Left lung (tissue), 14 donors: ENCODE measurements at places on chromosomes 5 and 9. TPM values are rescaled to one million over a fixed set of nuclear protein-coding genes. Genes with fewer than 3 reads are reported as not detected.

GRCh38 chr9:396396-396795 is 181.7 kb downstream of the DOCK8 start:
- DNase-seq = no peak
- H3K27ac ChIP-seq = no peak overlapping the region
- H3K36me3 ChIP-seq = no peaks in the 10 kb centered on the region
- no peaks in the 10 kb centered on the region for H3K27me3 ChIP-seq

The MARCHF3 gene
- polyA plus RNA-seq = 7.8 TPM

DNA sequence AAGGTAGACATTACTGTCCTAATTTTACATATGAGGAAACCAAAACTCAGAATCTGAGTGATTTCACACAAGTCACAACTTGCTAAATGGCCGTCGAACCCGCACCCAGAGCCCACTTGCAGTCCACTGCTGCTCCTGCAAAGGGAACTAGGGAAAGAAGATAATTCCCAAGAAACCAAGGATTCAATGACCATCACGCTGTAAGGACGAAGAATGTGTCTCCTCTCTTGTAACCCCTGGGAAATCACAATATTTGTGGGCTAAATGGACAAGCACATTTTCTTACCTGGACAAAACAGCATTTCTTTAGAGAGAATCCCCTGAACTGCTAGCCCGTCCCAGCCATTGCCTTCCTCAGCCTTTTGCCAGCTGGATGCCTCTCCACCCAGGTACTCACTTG is 2.4 kb downstream of the RPS14 start:
- peak overlapping the region; percentile 81 for H3K4me3 ChIP-seq
- no peaks in the 10 kb centered on the region for H3K27me3 ChIP-seq
- H3K27ac ChIP-seq = no peak overlapping the region

- no peak overlapping the region for H3K4me3 ChIP-seq
- no peaks in the 10 kb centered on the region for H3K36me3 ChIP-seq
- no peak for DNase-seq
- no peak overlapping the region for H3K27ac ChIP-seq
- H3K4me1 ChIP-seq = no peaks in the 10 kb centered on the region
- no peaks in the 10 kb centered on the region for H3K27me3 ChIP-seq
Observed at GRCh38 chr5:122471752-122472061, 159.7 kb downstream of the SNCAIP start.

The PRSS3 gene
- not detected for polyA plus RNA-seq

The RLN1 gene
- polyA plus RNA-seq = 0.53 TPM

The TMOD1 gene
- polyA plus RNA-seq = 2.1 TPM

The KIAA0825 gene
- polyA plus RNA-seq = 6.6 TPM

- H3K27me3 ChIP-seq = no peaks in the 10 kb centered on the region
- H3K36me3 ChIP-seq = no peaks in the 10 kb centered on the region
- H3K4me1 ChIP-seq = no peaks in the 10 kb centered on the region
- no peak for DNase-seq
- H3K27ac ChIP-seq = no peak overlapping the region
Observed at GRCh38 chr9:35448496-35448895, 41.4 kb upstream of the RUSC2 start.

The NR2F1-AS1 gene
- 43.9 TPM for polyA plus RNA-seq

DNA sequence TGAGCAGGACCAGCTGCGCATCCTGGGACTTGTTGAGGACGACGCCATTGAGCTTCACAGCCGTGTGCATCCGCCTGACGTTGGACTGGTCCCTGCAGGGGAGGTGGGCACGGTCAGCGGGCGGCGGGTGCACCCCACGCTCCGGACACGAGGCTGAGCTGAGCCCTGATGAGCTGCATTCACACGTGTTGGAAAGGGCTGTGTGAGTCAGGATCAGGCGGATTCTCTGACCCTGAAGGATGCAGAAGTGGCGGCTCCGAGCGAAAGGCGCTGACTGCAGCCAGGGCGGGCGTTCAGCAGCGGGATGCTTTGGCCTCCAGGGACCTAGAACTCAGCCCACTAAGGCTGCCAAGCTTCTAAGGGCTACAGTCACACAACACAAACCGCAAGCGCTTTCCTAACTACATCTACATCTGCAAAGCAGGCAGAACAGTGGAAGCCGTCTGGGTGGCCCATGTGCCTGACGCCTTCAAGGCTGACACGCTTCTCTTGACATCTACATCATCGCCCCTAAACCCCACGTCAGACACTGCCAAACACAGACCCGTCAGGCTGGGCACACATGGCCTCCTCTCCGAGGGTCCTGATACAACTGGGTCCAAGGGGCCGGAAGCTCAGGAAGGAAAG is 44.9 kb downstream of the NKD2 start:
- H3K4me3 ChIP-seq = no peak overlapping the region
- H3K36me3 ChIP-seq = no peaks in the 10 kb centered on the region
- peak; percentile 65 for DNase-seq
- no peaks in the 10 kb centered on the region for H3K27me3 ChIP-seq
- H3K27ac ChIP-seq = no peak overlapping the region

GRCh38 chr9:105342147-105342505 is 97.7 kb downstream of the SLC44A1 start:
- peaks cover 8% of the 10 kb centered on the region for H3K36me3 ChIP-seq
- no peaks in the 10 kb centered on the region for H3K27me3 ChIP-seq
- H3K4me3 ChIP-seq = no peak overlapping the region
- no peaks in the 10 kb centered on the region for H3K4me1 ChIP-seq
- no peak for DNase-seq

The FOXD4L4 gene
- not detected for polyA plus RNA-seq

The FGD3 gene
- 6.2 TPM for polyA plus RNA-seq

DNA sequence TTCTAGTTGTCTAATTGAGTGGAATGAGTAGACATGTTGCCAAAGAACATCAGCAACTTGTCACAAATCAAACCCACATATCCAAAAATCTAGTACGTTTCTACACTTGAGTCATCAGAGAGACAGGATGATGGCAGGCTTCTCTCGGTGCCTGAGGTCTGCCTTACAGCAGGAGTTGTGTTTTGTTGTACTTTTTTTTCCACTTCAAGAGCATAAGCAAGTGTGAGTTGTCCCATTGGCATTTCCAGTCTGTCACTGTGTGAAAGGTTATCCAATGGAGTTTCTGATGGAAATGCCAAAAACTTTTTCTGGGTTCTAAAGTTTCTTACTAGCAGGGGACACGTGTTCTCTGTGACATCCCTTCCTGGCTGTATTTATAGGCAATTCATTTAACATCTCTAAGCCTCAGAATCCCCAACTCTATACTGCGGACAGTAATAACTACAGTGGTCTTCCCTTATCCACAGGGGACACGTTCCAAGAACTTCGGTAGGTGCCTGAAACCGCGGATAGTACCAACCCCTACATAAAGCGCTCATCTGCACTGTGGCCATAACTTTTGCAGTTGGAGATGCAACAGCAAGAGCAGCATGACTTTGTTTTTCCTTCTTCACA is 246.5 kb downstream of the SYK start:
- DNase-seq = no peak
- no peaks in the 10 kb centered on the region for H3K27me3 ChIP-seq
- no peak overlapping the region for H3K27ac ChIP-seq
- H3K4me3 ChIP-seq = no peak overlapping the region
- no peaks in the 10 kb centered on the region for H3K4me1 ChIP-seq
- H3K36me3 ChIP-seq = no peaks in the 10 kb centered on the region

The FBP1 gene
- polyA plus RNA-seq = 22.7 TPM

GRCh38 chr9:89601856-89602562 is 2.8 kb upstream of the GADD45G start:
- DNase-seq = no peak
- no peak overlapping the region for H3K27ac ChIP-seq
- H3K4me3 ChIP-seq = no peak overlapping the region
- H3K27me3 ChIP-seq = no peaks in the 10 kb centered on the region

DNA sequence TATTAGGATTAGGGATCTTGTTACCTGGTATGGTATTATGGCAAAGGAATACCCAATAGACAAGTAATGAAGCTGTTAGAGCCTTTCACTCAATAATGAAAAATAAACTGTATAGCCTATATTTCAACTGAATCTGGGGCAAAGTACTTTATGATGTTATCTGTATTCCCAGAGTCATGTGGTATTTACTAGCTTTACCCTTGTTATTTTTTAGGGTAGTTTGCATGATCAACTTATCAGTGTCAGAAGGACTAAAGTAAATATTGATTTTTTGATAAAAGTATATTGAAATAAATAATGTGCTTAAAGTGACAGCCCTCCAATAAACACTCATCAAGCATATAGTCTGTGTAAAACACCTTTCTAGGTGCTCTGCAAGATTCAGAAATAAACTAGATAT is 64.6 kb downstream of the MAN2A1 start:
- no peaks in the 10 kb centered on the region for H3K36me3 ChIP-seq
- H3K4me3 ChIP-seq = no peak overlapping the region
- H3K27me3 ChIP-seq = no peaks in the 10 kb centered on the region
- no peak for DNase-seq
- no peaks in the 10 kb centered on the region for H3K4me1 ChIP-seq

DNA sequence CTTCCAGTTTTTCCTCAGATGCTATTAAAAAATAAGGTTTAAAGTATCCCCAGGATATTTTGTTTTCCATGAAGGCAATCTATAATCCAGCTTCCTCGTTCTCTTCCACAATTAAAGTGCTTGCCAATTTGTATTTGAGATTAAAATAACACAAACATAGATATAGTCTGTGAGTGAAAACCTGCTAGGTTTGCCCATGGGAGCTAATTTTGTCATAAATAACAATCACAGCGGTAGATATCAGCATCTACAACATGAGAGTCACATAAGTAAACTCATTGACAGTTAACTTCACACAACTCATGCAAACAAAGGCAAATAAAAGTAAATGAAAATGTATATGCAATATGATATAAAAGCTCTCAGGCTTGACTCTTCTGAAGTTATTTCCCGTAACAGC is 29.2 kb upstream of the RASGRF2 start:
- H3K4me1 ChIP-seq = no peaks in the 10 kb centered on the region
- DNase-seq = no peak
- no peaks in the 10 kb centered on the region for H3K36me3 ChIP-seq

- H3K4me3 ChIP-seq = no peak overlapping the region
- H3K27me3 ChIP-seq = no peaks in the 10 kb centered on the region
- no peak overlapping the region for H3K27ac ChIP-seq
- H3K36me3 ChIP-seq = no peaks in the 10 kb centered on the region
Observed at GRCh38 chr9:126818482-126818881, 13.6 kb downstream of the ZBTB43 start.

DNA sequence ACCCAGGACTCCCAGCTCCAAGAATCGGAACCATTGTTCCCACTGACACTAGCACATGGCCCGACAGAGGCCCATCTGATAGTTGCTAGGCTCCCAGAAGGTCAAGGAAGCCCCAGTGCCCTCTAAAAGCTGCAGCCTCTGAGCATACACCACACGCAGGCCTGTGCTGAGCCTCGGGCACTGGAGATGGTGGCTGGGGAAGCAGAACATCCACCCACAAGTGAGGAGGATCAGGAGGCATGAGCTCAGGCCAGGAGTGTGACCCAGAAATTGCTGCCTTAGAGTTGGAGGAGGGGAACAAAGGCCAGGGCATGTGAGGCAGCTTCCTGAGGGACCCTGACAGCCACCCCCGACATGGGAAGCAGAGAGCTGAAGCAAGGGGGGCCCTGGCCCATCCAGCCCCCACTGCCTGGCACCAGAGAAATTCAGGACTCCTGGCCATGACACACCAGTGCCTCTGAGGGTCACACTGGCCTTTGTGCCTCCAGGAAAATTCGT is 21.4 kb downstream of the IPPK start:
- H3K36me3 ChIP-seq = no peaks in the 10 kb centered on the region
- no peaks in the 10 kb centered on the region for H3K4me1 ChIP-seq
- no peak for DNase-seq
- no peak overlapping the region for H3K4me3 ChIP-seq
- no peaks in the 10 kb centered on the region for H3K27me3 ChIP-seq

The FNIP1 gene
- 23.6 TPM for polyA plus RNA-seq

- H3K27me3 ChIP-seq = peaks cover 24% of the 10 kb centered on the region
- no peaks in the 10 kb centered on the region for H3K36me3 ChIP-seq
- no peak overlapping the region for H3K27ac ChIP-seq
Observed at GRCh38 chr5:141874262-141874964, 3.8 kb downstream of the PCDH1 start.

The SLC25A2 gene
- polyA plus RNA-seq = 0.34 TPM
